Stimulated activated CD8-positive, alpha-beta memory T cell treated with anti-CD3 and anti-CD28 coated beads, Interleukin-4, amount 100 ng/mL, for 48 hours (primary cell): ENCODE measurements at places on chromosomes 12 and 14.

- DNase-seq: no peak
Measured at GRCh38 chr12:73531752-73532151, 1005.9 kb upstream of the ATXN7L3B start.

DNA sequence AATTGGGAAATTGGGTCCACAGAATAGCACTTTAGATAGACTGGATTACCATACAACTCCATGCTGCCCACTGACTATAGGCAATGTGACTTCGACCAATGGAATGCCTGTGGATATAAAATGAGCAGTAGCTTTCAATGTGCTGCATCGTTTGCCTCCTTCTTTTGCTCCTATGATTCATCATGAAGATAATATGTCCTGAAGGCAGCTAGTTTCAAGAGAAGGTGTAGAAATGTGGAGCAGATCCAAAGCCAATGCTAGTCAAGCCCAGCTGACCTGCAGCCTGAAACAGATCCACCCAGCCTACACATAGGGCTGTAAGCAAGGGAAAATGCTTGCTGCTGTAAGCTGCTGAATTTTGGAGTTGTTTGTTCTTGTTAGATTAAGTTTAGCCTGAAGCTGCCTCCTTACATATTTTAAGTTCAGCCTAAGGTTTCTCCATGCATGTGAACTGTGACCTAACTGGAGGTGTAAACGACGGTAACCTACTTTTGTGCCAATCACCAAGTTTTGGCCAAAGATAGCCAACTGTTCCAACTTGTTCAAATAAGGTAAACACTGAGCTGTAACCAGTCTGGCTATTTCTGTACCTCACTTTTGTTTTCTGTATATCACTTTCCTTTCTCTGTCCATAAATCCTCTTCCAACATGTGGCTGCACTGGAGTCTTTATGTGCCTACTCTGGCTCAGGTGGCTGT is 169.1 kb upstream of the AVPR1A start:
- no peak for DNase-seq

- DNase-seq: no peak
Measured at GRCh38 chr12:120680165-120680738, 6.7 kb upstream of the MLEC start.

DNA sequence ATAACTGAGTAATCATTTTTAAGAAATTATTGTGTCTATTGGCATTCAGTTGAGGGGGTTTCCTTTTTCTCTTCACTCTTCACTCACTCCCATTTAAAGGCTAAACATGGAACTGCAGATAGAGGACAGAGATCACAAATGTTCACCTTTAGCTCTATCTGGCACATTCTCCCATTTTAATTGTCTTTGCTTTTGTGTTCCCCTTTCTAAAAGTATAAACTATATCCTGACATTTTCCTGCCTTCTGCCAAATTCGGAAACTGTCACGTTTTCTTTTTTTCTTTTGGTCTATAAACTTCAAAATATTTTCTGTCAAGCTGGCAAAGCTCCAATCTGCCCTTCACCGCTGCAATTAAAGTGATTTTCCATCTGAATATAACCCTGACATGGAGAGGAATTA is 219.8 kb upstream of the CDKN3 start:
- DNase-seq: no peak

- no peak for DNase-seq
Measured at GRCh38 chr14:80136358-80136757, 74.9 kb downstream of the DIO2 start.

DNA sequence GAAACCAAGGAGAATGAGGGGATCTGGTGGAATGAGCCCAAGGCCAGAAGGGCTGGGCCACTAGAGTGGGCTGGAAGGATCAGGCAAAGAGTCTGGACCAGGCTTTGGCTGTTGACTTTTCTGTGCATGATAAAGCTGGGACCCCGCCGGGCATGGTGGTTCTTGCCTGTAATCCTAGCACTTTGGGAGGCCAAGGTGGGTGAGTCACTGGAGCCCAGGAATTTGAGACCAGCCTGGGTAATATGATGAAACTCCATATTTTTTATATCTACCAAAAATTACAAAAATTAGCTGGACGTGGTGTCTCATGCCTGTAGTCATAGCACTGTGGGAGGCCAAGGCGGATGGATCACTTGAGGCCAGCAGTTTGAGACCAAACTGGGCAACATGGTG is 393 bp upstream of the KLHL33 start:
- DNase-seq: no peak
